ENCODE measurements at places on chromosomes 1 and 21.

DNA sequence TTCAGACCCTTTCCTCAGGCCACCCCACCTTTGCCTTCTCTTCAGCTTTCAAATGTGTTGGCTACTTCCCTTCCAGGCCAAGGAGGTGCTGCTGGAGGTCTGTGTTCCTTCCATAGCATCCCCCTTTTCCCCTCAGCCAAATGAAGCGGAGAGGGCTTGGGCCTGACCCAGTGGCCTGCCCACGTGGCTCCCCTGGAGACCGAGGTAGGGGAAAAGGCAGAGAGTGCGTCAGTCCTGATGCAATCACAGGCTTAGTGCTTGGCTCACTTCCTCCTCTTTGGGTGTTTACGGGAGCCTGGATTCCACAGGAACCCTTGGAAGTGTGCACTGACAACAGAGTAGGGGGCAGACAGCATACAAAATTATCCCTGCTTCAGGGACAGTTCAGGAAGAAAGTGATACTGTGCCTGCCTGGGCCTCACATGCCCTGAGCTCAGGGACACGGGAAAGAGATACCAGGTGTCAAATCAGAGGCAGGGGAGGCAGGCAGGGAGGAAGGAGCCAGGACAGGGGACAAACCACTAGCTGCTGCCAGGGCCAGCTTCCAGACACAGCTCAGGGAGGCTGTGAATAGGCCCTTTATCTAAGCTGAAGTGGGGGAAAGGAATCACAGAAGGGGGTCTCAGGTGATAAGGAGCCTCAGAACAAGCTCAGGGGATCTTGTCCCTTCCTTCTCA, 16.6 kb upstream of the PTP4A2 start:
- no peak for DNase-seq

DNA sequence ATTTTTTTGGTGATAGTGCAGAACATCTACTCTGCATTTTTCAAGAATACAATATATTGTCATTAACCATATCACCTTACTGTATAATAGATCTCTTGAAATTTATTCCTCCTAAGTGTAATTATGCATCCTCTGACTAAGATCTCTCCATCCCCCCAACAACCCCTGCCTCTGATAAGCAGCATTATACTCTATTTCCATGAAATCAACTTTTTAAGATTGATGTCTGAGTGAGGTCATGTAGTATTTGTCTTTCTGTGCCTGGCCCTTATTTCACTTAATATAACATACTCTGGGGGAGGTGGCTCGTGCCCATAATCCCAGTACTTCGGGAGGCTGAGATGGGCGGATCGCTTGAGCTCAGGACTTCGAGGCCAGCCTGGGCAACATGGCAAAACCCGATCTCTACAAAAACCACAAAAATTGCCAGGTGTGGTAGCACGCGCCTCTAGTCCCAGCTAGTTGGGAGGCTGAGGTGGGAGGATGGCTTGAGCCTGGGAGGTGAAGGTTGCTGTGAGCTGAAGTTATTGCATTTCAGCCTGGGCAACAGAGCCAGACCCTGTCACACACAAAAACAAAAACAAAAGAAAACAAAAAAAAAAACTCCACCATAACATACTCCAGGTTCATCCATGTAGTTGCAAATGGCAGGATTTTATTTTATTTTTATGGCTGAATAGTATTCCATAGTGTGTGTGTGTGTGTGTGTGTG, 5.7 kb downstream of the ACOT11 start:
- DNase-seq, result no peak

- no peak for DNase-seq
Observed at GRCh38 chr1:109275706-109276345, 7.1 kb downstream of the PSRC1 start.

DNA sequence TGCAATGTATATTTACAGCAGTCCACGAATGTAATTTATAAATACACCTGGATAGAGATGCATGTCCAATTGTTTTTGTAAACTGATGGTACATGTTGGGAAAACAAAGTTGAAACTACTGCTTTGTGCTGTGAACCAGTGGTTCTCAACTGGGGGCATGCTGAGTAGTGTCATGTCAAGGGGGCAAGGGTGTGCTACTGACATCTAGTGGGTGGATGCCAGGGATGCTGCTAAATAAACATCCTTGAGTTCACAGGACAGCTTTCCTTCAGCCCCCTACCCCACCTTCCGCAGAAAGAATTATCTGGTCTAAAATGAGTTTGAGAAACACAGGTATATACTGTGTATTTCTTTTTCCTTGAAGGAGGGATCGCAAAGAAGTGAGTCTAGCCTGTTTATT, 95.9 kb downstream of the RASAL2 start:
- peak; percentile 27 for DNase-seq

DNA sequence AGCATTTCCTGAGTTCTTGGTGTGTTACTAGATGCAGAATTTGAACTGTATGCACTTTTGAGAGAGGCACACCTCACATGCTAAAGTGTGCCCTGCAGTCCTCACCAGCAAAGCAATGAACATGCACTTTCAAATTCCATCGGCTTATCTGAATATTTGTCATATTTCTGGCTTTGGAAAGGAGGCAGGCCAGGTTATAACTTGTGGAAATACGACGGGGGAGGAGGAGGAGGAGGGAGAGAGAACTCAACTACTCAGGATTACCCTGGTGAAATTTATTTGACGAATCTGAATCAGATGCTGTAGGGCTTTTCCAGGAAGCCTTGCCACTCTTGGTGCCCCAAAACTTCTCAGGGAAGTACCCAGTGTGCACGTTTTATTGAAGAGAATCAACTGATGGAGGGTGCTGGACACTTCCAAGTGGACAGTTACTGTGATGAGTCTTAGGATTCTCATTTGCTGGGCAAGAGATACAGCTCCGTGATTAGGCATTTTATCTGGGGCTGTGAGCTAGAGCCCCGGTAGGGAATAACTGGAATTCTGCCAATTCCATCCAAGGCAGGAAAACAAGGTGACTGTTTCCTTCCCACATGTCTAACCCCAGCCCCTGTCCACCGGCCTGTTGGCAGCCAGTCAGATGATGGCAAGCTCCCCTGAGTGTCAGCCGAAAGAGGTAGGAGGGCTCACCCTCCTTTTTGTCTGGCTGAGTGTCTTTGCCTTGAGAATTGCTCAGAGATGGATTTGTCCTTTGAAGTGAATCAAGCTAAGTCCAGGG, 3.8 kb downstream of the PDPN start:
- no peak for DNase-seq

GRCh38 chr1:179969962-179970361, 15.4 kb downstream of the CEP350 start:
- DNase-seq, result no peak

Data from nephron progenitor cell (in vitro differentiated cells).